ENCODE measurements at places on chromosomes 7 and 10.

DNA sequence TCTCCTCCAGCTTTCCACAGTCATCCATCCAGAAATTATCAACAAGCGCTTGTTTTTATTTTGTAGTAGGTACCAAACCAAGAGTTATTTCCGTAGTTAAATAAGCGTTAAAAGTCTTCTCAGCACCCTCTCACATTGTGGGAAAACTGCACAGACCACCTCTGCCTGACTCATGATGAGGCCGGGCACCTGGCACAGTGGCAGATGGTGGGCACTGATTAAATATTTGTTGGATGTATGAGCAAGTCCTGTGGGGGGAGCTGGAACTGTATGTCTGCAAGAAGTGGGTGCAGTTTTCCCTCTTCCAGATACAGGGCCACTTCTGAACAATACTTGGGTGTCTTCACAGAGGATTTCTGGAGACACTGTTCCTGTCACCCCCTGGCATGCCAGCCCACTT lies 5.3 kb upstream of the REPIN1 start:
- no peak for DNase-seq

DNA sequence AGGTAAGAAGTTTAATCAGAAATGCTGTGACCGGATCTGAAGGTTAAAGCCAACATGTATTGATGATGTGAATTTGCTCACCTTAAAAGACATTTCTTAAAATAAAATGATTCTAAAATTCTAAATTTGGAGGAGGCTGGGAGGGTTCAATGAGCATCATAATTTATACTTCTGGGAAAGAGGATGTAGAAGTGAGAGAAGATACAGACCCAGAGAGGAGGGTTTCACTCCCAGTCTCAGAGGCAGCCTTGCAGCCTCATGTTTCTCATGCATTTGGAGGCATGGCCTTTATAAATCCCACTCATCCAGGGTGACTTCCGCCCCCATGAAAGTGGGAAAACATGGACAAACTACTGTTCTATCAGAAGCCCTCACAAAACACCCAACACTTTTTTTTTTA lies 305.6 kb upstream of the PITRM1 start:
- DNase-seq = no peak

GRCh38 chr10:28307267-28307666 lies 4.4 kb upstream of the MPP7 start:
- DNase-seq = no peak

GRCh38 chr7:155053002-155053401 lies 17.1 kb upstream of the HTR5A start:
- no peak for DNase-seq

- no peak for DNase-seq
These were observed 148.0 kb downstream of the LRRN3 start for GRCh38 chr7:111238886-111239285.

DNA sequence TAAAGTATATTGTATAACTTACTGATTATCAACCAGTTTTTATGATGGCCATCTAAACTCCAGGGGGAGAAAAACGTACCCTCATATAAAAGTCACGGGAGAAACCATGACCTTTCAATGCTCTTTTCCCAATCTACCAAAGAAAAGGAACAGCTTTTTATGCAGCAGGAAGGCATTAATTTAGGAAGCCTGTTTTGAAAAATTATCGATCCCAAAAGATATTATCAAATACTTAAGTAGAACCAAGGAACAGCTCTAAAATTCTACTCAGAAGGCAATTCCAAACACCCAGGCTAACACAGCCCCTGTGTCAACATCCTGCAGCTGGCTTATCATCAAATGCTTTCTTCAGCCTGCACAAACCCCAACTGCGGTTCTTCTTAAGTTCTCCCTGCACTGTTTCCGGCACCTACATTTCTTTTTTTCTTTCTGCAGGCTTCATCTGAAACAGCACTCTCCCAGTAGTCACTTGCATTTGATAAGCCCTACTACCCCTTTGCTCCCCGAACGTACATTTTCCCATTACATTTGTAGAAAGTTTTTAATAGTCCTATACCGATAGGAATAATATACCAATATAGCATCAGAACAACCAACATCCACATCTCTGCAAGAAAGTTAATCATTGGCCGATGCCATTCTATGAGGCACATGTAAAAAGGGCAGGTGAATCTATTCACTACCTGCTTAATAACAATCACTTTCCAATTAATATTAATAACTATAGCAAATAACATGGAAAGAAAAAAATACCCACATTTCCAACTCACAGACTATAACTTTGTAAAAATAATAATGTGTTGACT lies 47.9 kb downstream of the PIP4K2A start:
- DNase-seq = no peak

DNA sequence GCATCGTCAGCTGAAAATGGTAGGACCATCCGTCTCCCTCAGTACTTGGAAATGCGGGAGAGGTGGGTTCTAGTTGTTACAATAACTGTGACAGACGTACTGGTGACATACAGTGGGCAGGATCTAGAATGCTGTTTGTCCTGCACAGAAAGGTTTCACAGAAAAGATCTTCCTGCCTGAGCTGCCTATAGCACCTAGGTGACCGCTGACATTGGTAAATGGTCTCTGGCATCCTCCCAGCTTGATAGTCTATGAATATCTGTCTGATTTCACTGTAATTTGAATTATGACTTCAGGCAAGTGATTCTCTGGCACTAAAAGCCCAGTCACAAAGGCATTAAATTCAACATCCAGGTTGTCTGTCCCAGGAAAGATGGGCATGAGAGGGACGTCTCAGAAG lies 38.2 kb upstream of the CCDC3 start:
- DNase-seq = no peak

- no peak for DNase-seq
These were observed 348.2 kb downstream of the DNAJB6 start for GRCh38 chr7:157684909-157685429.

GRCh38 chr10:521261-522250 lies 167.9 kb downstream of the DIP2C start:
- DNase-seq = no peak
